ENCODE measurements at places on chromosomes 2 and 18.
A peak's percentile ranks its signal among the peaks of the same experiment; 100 is the strongest.

- DNase-seq: no peak
Measured at GRCh38 chr2:135818937-135819610, 17.9 kb downstream of the LCT start.

DNA sequence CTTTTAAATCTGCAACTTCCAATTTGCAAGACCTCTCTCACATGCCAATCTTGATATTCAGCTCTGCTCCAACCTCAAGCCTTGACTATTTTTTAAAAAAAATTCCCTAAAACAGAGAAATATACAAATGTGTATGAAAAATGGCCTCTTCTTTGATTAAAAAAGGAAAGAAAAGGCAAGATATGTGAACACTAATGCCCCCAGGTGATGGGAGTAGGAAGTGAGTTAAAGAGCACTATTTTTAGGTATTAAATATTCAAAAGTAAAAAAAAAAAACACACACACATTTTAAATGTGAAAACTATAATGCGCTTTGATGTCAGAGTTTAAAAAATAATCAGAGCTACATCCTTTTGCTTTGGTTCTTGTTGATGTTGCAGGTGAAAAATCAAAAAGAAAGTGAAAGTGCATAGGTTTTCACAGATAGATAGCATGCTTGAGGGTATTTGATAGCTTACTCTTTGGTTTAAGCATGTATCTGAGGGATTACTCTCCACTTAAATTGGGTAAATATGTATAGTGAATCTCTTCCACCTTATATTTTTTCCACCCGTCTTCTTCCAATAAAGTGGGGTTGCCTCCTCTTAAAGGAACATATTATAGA lies 406.0 kb upstream of the POU3F3 start:
- DNase-seq: no peak

DNA sequence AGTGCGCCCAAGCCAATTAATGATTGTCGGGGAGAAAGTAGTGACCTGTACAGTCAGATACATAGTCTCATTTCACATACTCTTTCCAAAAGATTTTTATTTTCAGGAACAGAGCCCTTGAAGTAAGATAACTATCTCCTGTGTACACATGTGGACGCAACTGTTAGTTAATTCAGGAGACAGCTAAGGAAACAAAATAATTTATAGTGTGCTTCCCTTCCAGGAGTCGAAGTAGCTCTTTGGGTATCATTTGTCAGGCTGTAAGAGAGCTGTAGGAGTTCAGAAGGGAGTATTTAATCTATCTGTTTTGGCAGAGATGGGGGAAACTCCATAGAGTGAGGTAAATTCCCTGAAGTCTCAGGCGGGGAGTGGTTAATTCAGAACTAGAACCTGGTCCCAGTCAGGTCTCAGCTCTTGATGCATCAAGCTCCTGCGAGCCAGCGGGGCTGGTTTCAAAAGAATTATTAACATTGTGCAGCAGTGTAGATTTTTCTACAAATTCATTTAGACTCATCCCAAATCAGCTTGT lies 63.0 kb downstream of the MAPK4 start:
- no peak for DNase-seq

DNA sequence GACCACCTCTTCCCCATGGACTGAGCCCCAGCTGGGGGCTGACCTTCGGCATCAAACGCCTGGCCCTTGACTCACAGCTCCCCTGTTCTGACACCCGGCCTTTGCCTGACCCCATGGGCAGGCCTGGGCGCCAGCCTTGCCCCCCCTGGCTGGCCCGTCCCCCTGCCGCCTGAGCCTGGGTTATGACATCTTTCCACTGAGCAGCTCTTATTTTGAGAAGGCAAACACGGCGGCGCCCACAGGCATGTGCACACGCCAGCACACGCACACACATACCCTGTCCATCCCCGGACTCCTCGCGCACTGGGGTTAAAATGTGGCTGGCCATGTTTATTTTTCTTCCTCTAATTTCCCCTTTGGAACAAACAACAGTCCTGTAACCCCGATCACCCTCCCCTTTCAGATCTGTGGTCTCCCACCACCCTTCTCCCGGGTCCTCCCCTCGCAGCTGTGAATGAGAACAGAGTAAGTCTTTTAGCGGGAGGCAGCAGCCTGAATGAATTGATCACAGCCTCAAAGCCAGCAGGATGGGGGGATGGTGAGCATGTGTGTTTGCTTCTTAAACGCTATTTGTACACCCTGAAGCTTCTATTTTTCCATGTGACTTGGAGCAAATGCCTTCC lies 11.8 kb upstream of the ATOH8 start:
- DNase-seq: no peak

DNA sequence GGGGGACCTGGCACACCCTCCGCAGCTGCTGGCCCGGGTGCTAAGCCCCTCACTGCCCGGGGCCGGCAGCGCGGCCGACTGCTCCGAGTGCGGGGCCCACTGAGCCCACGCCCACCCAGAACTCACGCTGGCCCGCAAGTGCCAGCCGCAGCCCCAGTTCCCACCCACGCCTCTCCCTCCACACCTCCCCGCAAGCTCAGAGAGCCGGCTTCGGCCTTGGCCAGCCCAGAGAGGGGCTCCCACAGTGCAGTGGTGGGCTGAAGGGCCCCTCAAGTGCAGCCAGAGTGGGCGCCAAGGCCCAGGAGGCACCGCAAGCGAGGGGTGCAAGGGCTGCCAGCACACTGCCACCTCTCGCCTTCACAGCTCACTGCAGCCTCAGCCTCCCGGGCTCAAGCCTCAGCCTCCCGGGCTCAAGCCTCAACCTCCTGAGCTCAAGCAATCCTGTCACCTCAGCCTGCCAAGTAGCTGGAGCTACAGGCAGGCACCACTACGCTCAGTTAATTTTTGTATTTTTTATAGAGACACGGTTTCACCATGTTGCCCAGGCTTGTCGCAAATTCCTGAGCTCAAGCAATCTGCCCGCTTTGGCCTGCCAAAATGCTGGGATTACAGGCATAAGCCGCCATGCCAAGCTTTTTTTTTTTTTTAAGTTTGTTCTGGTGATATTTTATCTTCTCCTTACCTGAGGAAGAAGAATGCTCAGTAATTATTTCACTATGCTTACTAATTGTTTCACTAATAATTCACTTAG lies 71.7 kb upstream of the CDCA7 start:
- no peak for DNase-seq

GRCh38 chr2:132937629-132938028 lies 267.6 kb upstream of the LYPD1 start:
- DNase-seq: no peak

DNA sequence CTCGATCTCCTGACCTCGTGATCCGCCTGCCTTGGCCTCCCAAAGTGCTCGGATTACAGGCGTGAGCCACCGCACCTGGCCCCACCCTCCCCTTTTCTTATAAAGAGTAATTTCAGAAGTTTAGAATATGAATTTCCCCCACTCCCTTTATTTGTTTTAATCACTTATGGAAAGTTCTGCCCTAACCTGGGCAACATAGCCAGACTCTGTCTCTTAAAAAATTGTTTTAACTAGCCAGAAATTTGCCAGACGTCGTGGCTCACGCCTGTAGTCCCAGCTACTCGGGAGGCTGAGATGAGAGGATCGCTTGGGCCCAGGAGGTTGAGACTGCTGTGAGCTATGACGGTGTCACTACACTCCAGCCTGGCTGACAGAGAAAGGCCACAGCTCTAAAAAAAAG lies 7.7 kb upstream of the NBAS start:
- no peak for DNase-seq

DNA sequence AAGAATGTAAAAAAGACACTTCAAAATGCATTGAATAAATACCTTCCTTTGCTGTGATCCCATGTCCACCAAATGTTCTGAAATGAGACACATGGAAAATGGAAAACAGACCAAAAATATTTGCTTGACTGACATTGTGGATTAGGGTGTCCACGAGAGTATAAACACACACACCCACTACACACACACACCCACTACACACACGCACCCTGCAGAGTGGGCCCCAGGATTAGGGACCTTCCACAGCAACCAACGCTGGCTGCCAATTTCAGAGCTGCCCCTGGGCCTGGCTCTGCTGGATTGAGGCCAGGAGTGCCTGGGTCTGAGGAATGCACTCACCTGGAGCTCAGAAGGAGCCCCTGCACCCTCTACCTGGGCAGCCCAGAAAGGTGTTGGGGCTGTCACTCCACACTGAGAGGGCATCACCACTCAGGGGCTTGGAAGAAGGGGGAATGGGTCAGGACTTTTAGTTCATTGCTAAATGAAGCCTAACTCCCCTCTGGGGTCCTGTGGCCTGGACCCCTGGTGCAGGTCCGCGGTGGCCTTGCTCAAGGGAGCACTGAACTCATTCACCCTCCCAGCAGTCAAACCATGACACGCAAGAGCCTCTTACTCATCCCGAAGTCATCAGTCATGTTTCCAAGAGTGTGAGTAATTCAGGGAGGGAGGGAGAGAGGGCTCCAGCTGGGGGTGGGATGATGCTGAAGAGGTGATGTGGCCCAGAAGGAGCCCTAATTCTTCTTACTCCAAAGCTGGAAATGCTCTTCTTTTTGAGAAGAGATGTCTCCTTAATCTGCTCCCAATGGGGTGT lies 50.2 kb upstream of the PLB1 start:
- DNase-seq: no peak

DNA sequence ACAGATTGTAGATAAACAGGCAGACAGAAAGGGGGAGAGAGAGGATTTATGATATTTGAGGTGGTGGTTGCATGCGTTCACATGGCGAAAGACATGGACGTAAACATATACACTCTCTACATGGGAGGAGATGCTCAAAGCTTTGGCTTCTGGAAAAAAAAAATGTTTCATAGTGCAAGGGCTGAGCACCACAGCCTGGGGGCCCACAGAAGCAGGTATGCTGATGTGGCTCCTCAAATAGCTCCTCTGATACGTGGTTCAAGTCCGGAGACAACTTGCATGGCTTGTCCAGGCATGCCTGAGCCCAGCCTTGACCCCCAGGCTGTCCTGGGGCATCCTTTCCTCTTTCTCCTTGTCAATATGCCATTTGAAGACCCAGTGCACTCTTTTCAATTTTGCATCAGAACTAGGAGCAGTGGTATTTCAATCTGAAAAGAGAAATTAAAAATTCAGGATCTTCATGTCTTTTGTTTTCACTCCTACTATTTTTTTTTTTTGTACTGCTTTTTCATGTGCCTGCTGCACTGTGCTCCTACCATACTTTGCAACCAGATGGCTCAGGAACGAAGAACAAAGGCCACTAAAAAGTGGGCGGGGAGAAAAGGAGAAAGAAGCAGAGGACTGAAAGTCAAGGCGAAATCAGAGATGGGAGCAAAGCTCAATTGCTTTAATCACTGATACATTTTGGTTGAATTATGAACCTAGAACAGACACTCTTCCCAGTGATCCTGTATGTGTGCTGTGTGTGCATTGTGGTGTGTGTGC lies 495.7 kb upstream of the TCF4 start:
- DNase-seq: no peak

DNA sequence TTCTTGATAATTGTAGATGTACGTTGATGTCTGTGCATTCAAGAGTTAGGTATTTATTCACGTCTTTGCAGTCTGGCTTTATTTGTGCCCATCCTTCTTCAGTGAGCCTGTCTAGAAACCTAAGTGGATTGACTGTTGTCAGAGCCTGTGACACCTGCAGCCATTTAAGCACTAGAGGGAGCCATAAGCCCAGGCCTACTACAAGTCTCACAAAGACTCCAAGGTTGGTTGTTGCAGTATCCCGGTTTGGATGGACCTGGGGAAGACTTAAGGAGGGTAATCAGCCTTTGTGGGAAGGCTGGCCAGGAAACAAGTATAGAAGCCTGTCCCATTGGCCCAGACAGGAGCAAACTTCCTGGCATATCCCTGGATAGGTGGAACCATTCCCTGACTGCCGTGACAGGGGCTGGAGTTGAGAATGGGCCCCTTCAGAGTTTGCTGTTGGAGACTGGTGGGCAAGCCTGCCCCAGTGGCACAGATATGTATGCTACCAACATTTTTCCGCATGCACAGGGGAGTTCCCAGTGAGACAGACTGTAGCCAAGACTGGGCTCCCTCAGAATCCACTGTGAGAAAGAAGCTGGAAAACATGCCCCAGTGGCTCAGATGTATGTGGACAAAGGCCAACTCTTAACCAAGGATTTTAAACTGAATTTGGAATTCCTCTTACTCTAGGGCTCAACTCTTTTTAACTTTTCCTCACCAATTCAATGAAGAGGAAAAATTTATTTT lies 9.3 kb upstream of the LRRC30 start:
- DNase-seq: peak; percentile 42

DNA sequence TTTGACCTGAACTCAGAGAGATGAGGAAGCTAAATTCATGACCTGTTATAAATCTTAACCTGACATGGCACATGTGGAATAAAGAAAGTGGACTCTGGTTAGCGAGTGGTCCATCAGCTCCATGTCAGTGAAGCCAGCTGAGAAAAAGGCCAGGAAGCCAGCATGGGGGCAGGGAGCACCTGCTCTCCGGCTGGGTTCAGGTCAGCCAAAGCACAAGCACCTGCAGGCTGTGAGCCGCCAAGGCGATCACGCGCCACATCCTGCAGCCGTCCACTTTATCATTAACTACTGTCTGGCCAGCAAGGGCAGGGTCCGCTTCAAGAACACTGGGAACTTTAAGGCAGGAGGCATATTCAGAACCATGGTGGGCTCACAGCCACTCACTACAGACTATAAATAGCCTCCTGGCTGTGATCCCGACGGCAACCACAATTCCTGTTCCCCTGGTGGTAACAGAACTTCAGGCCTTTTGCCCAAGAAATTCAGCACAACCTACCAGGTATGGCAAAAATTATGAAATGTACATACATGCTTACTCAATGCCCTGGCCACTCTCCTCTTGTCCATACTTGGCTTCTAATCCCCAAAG lies 35.5 kb downstream of the ACVR1 start:
- no peak for DNase-seq

DNA sequence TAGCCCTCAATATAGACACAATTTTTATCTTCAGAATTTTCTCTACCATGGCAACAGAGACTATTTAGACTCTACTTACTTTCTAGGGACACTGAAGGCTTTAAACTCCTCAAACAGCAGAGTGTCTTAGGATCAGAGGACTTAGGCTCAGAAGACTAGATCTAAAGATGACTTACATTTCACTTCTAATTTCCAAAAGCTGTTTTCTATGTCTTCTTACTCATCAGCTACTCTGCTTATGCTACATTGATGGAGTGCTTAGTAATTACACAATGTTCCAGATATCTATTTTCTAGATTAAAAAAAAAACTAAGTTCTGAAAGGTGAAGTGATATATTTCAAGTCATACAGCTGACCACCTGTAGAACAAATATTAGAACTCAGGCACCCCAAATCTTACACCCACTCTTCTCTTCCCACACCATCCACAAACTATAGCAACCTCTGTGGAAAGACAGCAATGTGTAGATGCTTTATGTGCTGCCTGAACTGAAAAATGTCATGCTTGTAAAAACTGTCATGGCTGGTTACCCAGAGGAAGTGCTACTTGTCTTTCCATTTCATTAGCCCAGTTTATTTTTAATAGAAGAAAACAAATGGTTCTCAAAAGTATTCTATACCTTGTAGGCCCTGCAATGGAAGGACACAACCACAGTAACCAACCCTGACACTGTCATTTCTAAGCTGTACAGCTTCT lies 831.0 kb upstream of the ACVR2A start:
- DNase-seq: no peak

GRCh38 chr2:37602040-37602439 lies 69.4 kb downstream of the CDC42EP3 start:
- DNase-seq: no peak

GRCh38 chr2:128636802-128637147 lies 318.1 kb upstream of the HS6ST1 start:
- DNase-seq: no peak

Measured in muscle of back (tissue), 13 donors.